Retinal pigment epithelial cell (primary cell): ENCODE measurements at places on chromosomes 6 and 20.

- DNase-seq: no peak
Observed at GRCh38 chr20:14865169-14865568, 527.8 kb upstream of the FLRT3 start.

- no peak for DNase-seq
Observed at GRCh38 chr6:17624396-17624795, 24.3 kb downstream of the FAM8A1 start.

DNA sequence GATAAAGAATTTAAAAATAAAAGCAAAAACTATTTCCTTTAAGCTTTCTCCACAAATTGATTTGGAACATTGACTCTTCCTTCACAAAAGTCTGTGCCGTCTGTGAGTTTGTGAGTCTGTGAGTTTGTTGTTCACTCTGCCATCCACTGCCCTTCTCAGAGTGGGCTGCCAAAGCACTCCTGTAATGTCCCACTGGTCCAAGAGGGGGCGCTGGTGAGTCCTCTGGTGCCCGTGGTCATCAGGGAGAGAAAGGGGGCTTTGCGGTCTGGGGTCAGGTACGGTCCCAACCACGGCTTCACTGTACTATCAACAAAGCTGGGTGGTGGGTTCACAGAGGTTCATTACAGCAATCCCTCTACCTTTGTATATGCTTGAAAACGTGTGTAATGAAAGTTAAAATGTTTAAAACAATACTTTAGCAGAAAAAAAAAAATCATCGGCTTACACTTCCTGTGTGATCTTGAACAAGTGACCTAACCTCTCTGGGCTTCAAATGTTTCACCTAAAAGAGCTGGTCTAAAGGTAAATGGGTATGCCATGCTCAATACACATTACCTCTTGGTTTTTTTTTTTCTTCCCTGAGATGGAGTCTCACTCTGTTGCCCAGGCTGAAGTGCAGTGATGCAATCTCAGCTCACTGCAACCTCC lies 5.6 kb upstream of the ANKRD60 start:
- DNase-seq: no peak

GRCh38 chr6:130019326-130020072 lies 1.1 kb downstream of the L3MBTL3 start:
- no peak for DNase-seq

GRCh38 chr20:53346335-53346648 lies 247.3 kb downstream of the ZNF217 start:
- no peak for DNase-seq

DNA sequence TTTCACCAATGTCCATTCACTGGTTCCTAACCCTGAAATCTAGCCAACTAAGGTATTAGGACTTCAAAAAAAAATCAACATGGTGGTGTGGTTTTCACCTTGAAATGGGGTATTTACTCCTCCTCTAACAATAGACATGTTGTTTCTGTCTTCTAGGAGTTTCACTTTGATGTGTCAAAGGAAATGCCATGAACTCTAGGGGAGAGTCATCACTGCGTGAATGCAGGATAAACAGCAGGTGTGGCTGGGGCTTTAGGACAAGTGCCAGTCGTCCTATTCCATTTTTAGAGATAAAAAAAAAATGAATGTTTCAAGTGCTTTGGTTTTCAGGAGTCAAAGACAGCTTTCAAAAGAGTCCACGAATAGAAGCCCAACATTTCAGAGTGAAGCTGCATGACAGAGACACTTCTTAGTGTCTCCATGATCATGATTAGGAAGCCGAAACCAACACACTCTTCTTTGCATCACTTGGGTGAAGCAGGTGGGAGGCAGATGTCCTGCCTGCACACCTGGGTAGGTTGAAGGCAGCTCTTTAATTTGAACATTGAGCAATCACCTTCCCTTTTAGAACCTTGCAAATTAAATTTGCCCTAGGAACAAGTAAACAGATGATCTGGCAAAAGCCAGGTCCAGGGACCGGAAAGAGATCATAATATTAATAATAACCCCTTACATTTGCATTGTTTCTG lies 328.5 kb upstream of the PRDM1 start:
- DNase-seq: no peak

DNA sequence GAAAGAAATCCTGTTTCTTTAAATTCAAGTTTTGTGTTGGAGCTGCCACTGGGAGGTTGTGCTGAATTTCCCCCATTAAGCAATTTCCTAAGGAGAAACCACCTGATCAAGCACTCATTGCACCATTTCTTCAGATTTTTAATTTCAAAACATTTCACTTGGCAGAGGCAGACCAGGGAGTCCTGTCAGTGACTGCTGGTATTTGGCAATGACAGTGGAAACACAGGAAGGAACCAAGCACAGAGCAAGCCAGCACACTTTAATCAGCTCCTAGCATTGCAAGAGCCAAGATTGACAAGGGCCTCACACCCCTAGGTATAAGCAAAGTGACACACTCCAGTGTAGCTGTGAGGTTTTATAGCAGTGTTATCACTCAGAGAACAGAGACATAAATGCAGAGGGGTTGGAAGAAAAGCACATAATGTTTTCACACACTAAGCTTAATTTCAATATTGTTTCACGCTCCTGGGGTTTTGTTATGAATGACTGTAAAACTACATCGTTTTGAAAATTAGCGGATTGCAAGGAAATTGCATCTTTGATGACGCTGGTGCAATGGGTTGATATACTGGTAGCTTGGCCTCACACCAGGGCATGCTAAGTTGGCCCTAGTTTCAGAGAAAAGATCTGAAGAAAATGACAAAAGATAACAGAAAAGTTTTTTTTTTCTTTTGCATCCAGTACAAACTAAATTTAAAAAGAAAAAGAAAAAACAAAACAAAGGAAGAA lies 768.4 kb downstream of the TFAP2A start:
- DNase-seq: peak; percentile 39

- no peak for DNase-seq
Observed at GRCh38 chr20:15814360-15814759, 758.9 kb downstream of the KIF16B start.

GRCh38 chr6:141667580-141668309 lies 465.0 kb upstream of the GJE1 start:
- no peak for DNase-seq

DNA sequence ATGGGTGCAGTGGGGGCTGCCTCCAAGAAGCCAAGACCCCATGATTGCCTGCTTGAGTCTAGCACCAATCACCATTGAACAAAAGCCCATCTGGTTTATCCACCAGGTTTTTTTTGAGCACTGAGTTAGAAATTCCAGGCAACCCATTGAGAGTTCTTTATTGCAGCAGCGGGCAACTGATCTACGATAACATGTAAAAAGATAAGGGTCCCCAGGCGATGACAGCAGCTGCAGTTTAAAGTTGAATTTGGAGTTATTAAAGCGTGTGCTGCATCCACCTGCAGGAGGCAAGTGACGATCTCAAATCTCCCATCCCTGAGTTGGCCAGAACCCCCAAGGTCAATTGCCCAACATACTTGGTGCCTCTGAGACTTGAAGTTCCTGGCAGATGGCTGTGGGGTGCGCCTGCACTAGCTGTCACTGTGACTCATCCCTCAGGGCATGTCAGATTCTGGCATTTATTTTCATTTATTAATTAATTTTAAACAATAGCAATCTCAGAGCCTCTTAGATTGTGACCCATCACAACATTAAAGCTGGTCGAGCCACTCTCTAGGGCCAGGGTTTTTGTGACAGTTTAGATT lies 290.4 kb upstream of the SULF2 start:
- no peak for DNase-seq

- no peak for DNase-seq
Observed at GRCh38 chr6:99064834-99065233, 117.1 kb upstream of the FBXL4 start.

DNA sequence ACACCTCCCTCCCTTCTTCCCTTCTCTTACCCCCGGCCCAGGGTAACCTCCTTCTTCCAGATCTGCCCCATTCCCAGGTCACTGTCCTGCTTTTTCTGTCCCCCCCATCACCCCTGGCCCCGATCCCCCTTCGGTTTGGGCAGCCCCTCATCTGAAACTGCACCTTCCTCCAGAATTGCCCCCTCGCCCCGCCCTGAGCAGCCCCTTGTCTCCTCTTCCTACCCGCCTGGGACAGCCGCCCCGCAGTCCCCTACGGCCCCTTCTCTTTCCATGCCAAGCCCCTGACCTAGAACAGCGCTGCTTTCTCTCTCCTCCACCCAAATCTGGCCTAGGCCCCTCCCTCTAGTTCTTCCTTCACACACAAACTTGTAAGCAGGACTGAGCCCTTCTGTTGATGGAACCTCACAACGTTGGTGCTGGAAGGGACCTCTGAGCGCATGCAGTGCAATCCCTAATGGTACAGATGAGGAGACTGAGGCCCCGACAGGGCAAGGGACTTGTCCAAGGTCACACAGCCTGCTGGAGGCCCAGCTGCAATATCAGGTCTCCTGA lies 630 bp downstream of the PPP2R5D start:
- DNase-seq: no peak

- peak; percentile 36 for DNase-seq
Observed at GRCh38 chr6:33249732-33250630, 21.7 kb downstream of the VPS52 start.

GRCh38 chr20:32918751-32919150 lies 60.0 kb downstream of the EFCAB8 start:
- no peak for DNase-seq

GRCh38 chr6:11043378-11043960 lies 636 bp downstream of the ELOVL2 start:
- no peak for DNase-seq

DNA sequence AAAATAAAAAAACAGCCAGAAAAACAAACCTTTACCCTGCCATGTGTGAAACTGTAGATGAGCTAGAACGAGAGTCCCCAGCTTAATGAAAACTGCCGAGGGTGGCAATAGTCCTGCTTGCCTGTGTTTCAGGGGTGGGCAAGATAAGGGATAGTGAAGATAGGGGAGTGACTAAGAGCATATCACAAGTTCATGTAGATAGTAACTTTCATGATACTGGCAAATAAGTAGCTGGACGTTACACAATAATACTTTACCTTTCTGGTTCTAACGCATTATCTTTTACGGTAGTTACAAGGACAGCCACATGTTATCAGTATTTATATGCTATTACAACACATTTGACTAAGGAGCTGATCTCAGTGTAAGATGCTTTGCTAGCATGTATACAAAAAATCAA lies 9.3 kb upstream of the FBXO9 start:
- DNase-seq: no peak

- DNase-seq: no peak
Observed at GRCh38 chr6:134510920-134511319, 193.0 kb upstream of the SGK1 start.

DNA sequence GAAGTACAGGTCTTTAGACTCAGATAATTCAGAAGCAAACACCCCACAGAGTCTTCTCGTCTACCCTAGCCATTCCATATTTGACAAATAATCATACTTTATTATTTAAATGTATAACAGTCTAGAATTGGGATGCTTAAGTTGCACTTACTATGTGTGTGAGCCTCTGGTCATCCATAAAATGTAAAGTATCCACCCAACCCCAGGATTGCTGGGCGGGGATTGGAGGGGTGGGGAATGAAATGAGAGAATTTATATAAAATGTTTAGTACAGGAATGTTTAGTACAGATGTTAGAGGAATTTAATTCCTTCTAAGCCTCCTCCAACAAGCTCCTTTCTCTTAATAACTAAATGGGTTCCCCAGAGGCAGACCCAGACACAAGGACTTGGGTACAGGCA lies 16.9 kb downstream of the BNIP5 start:
- no peak for DNase-seq
